ENCODE measurements at places on chromosomes 12 and 14.
A peak's percentile ranks its signal among the peaks of the same experiment; 100 is the strongest.

GRCh38 chr14:48456051-48456450, 780.6 kb upstream of the MDGA2 start:
- DNase-seq = no peak

DNA sequence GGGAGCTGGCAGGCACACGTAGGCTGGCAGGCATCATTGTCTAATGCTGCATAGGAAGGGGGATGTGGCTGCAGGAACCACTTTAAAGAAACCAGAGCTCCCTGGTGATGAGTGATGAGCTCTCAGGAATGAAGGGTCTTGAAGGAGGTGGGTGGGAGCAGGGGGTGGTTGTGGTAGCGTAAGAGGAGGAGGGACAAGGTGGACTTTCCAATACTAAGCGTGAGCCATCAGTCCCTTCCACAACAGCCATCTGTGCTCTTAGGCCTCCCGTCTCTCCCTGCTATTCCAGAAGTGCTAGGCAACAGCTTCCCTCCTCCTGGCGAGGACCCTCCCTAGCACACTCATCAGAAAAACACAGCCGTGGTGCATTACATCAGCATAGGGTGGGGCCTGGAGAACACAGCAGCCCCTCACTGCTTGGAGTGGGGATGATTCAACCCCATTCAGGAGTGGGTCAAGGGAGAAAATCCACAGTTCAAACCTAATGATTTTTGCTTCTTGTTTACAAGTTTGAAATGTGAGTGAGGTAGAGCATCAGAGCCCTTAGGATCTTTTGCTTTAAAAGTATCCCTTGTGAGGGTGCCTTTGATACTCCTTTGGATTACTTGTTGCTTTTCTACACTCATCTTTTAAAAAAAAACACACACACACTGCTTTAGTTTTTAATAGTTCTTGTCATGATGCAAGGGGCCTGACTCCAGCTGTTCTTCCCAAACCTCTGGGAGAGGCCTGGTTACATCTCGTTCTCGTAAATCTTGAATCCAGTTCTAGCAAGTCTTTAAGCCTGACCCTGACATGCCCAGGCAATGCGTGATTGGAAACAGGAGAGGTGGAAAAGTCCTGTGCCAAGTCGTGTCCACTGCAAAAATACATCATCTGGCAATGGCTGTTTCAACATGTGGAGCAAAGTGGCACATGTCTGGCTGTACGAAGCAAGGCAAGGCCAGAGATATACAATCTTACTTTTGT, 356.4 kb upstream of the DDHD1 start:
- DNase-seq = no peak

GRCh38 chr12:132056320-132056719, 87.8 kb downstream of the DDX51 start:
- DNase-seq = no peak

GRCh38 chr12:15152456-15152855, 68.8 kb downstream of the RERG start:
- peak; percentile 10 for DNase-seq

DNA sequence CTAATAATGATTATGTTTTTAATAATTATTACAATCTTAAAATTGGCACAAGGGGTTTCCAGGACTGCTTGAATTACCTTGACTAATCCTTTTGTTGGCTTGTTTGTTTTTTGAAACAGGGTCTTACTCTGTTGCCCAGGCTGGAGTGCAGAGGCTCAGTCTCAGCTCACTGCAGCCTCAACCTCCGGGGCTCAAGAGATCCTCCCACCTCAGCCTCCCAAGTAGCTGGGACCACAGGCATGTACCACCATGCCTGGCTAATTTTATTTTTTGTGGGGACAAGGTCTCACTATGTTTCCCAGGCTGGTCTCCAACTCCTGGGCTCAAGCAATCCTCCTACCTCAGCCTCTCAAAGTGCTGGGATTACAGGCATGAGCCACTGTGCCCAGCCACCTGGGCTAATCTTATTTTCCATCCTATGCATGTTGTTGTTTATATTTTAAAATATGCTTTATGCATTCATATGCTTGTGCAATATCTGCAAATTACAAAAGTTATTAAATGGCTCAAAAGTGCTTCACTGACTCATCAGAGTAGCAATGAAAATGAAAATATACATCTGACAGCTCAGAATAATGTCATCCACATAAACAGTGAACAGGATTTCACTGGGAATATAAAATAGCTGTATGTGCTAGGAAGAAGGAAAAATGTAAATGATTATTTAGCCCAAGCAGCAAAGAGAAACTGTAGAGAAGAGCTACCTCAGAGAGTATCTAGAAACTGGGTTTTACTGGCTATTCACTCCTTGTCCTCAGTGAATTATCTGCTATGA, 24.8 kb upstream of the PLEKHG6 start:
- no peak for DNase-seq

DNA sequence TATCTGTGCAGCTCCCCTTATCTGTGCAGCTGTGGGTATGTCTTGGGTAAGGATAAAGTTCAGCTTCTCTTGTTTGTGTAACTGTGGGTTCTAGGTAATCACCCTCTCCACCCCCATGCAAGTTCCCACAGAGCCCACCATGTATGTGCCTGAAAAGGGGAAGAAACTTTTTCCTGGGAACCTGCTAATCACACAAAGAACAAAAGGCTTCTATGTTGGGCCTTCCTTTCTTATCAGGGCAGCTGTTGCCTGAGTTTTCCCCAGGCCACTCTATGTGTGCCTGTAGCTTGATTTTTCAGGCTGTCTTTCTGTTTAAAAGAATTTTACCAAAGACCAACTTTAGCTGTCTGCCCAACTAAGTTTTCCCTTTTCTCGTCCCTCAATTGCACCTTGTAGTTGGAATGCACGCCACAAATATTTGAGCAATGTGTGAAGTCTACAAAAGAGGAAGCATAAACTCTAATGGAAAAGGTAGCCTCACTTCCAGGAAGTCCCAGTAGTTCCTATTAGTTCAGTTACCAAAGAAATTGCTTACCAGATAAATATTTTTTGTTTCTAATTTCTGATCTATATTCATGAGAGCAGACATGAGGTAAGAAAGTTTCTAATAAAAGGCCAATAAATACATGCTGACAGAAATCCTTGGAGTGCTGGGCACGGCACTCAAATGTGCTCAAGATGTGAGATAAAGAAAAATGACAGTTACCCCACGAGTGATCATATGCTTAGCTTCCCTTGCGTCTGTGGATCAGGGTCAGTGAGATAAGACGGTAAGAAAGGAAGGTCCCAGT, 2.7 kb upstream of the GALC start:
- no peak for DNase-seq

GRCh38 chr12:51855586-51856428, 7.3 kb upstream of the FIGNL2 start:
- DNase-seq = no peak

DNA sequence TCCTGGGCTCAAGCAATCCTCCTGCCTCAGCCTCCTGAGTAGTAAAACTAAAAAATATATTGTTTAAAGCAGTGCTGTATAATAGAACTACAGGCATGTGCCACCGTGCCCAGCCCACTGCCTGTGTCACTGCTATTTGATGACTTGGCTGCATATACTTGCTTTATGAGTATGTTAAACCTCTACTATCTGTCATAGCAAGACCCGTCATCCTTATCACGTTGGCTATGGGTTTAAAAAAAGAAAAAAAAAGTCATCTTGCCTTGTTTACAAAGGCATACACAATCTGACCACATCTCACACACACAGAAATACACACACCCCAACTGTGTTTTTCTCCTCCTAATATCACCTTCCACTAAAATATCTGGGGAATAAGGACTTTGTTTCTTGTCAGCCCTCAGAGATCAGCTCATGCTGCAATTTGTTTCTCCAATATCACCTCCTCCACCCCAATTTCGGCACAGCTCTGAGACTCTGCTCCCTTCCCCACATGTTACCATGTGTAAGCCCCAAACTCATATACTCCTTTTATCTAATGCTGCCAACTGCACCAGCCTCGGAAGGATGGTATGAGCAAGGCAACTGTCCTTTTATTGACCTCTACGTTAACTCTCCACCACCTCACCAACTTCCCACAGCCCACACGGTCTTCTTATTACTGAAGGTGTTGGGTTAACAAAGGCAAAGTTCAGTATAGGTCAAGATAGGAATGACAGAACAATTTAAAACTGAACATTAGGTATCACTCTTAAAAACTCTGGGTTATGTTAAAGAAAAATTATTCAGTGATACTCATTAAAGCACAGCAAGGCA, 802 bp upstream of the TMPRSS12 start:
- DNase-seq = no peak

DNA sequence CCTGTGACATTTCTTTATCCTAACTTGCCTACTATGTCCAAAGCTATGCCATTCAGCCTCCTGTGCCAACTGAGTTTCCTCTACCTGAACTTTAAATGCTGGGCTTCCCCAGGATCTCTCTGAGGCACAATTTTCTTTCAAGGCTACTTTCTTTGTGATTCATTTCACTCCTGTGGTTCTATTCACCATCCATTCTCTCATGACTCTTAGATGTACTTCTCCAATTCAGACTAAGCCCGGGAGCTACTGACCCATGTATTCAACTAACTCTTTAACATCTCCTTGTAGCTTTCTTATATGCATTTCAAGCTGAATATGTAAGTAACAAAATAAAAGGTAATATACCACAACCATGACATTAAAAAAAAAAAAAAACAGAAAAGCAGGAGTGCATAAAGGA, 738.9 kb upstream of the USP15 start:
- DNase-seq = no peak

GRCh38 chr12:125255935-125256633, 190.8 kb downstream of the AACS start:
- DNase-seq = no peak

- DNase-seq = peak; percentile 8
Observed at GRCh38 chr12:80195074-80195726, 95.9 kb downstream of the OTOGL start.

GRCh38 chr14:67242168-67242420, 859 bp downstream of the PALS1 start:
- no peak for DNase-seq

GRCh38 chr12:27112871-27113270, 30.5 kb upstream of the C12orf71 start:
- DNase-seq = no peak

- no peak for DNase-seq
Observed at GRCh38 chr12:117100851-117101673, 1.8 kb upstream of the TESC start.

DNA sequence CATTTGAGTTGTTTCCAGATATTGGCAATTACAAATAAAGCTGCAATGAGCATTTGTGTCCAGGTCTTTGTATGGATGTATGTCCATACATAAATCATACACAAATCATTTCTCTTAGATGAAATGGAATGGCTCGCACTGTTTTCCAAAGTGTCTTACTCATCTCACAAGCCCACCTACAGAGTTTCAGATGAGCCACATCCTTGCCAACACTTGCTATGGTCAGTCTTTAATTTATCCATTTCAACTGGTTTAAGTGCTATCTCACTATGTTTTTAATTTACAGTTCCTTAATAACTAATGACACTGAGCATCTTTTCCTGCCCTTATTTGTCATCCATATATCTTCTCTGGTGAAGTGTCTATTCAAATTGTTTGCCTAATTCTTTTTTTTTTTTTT, 132.9 kb upstream of the DIO3 start:
- no peak for DNase-seq

DNA sequence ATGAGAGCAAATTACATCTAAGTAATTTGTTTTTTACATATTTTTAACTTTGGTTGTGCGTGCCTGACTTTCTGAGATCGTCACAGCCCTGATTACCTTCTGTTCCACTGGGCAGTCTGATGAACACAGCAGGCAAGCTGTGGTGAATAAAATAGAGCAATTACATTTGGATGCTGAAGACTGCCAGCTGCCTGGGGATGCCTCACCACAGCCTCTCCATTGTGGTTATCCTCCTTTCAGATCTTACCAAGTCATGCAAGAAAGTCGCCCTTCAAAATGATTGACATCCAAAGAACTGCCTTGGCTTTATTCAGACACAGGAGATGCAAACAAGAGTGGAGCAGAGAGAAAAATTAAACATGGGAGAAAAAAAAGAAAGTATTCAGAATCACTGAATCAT, 456.6 kb upstream of the TMPO start:
- DNase-seq = no peak

GRCh38 chr14:73745571-73746519, 31.7 kb upstream of the PNMA1 start:
- DNase-seq = no peak

DNA sequence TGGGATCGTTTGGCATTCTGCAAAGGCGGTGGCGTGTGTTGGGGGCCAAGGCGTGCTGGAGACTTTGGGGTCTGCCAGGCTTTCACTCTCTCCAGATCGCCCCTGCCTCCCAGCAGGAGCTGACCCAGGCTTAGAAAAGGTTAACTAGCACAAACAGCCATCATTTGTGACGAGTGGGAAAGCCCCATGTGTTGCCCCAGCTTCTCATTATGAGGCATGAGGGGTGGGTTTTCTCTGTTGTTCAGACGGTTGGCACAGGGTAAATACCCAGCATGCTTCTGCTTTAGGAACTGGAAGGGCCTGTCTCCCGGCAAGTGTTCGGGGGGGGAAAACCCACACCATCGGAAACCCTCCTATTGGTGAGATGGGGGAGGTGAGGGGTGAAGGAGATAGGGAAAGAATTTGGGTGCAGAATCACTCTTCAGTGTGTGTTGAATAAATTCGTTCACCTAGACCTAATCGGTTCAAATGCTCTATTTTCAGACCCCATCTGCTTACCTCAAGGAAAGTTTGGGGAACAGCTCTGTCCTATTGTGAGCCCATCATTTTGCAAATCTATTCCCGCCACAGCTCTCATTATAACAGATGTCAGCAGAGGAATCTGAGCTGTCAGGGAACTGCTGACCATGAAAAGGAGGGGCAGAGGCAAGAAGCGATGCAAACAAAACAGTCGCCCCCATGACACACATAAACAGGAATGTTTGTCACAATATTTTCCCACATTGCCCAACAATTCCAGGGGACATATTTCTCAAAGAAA, 34.7 kb upstream of the C12orf42 start:
- no peak for DNase-seq

GRCh38 chr12:127306604-127307215, 960.3 kb upstream of the TMEM132C start:
- no peak for DNase-seq

DNA sequence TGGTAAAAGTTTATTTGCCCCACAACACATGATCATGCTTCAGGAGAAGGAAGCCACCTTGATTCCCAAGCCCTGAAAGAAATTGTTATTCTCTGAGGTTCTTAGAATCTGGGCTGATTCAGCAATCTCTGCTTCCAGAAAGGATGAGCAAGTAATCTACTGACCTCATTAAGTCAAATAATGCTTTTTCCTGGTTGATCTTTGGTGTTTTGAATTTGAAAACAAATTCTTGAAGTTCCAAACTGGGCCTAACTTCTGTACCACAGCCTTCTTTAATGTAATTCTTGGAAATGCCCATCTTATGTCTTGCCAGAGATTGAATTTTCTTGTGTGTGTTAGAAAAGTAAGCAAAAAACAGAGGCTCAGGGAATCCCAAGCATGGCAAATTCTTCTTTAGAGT, 319.2 kb upstream of the DDHD1 start:
- no peak for DNase-seq

All from midbrain (tissue), 1 donor.